CD8-positive, alpha-beta memory T cell (primary cell): ENCODE measurements at places on chromosomes 1 and 21. TPM values are rescaled to one million over a fixed set of nuclear protein-coding genes. Genes with fewer than 3 reads are reported as not detected.

DNA sequence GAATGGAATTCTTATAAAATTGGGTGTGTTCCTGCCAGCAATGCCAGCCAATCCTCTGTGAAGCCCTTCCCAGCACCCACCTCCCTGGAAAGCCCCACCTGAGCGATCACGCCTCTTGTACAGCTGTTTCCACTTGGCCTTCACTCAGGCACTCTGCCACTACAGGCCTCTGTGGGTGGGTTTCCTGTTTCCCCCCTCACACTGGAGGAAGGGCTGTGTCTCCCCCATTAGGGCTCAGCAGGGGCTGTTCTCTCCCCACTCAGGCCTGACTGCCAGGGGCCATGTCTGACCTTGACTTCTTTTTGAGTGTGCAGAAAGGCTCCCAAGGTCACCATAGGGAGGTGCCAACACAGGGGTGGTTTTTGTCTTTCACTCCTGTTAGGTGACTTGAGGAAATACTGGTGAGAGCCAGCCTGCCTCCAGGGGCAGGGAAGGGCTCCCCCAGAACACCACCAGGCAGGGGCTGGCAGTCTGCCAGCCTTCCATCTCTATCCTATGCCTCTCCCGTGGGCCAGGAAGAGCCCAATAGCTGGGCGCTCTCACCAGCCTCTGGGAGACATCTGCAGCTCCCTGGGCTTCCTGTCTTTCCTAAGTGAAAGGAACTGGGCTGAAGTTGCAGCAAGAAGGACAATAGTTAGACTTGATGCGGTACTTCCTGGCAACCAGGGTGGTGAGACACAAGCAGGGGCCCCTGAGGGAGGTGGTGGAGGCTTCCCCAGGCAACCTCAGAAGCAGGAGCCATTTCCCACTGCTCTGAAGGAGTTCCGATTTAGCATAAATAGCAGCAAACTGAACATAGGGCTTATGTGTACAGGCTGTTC lies 49.1 kb downstream of the ELK4 start:
- H3K36me3 ChIP-seq: no peaks in the 10 kb centered on the region
- no peak overlapping the region for H3K4me3 ChIP-seq
- no peak overlapping the region for H3K27ac ChIP-seq
- H3K4me1 ChIP-seq: no peaks in the 10 kb centered on the region

DNA sequence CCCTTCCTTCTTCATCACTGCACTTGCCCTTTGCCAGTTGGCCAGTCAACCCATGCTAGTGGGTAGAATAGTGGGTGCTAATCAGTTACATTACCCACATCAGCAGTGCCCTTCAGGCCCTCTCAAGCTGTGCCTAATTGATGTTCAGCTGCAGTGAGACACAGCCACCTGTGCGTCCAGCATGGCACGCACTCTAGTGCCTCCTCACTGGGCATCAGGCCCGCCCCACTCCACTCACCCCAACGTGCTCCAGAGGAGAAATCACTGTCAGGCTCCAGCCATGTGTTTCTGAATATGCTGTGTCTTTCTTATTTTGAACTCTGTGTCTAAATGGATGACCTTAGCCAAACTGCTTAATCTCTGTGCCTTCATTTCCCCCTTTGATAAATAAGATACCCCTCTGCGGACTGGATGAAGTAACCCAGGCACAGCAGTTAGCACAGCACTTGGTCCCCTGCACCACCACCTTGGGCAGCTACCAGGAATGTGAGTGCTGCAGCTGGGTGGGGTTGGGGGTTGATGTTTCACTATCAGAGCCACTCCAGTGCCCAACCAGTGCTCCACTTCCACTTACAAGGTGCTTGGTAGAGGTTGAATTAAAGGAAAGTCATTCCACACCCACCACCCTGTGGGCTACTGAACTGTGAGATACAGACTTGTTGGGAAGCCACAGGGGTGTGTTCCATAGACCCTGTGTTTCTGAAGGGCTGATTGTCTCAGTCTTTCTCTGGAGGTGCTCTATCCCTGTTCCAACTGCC lies 8.9 kb upstream of the ADORA3 start:
- no peak overlapping the region for H3K4me3 ChIP-seq
- H3K36me3 ChIP-seq: no peaks in the 10 kb centered on the region
- DNase-seq: no peak
- H3K4me1 ChIP-seq: peaks cover 70% of the 10 kb centered on the region
- no peak overlapping the region for H3K27ac ChIP-seq
- H3K27me3 ChIP-seq: no peaks in the 10 kb centered on the region

DNA sequence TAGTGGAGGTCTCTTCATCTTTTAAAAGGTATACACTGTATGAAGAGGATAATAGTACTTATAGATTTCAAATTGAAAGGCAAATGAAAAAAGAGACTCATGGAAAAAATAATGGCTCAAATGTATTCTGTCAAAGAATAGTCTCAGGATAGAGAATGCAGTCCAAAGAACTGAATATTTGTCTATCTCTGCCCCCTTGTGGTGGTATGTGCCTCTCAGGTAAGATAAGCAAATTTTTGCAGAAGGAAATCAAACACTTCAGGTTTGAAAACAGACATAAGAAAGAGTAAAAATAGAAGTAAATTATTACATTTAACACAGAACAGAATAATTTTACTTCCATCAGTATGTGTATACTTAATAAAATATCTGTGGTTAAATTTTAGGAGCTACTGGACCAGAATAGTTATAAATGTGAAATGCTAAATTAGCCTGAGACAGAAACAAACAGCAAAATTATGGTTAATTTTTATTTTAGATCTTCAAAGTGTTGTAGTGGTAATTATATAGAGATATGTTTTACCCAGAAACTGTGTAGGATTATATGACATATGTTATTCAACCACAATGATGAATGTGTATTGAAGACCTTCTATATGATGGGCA lies 164.4 kb upstream of the PALMD start:
- no peaks in the 10 kb centered on the region for H3K36me3 ChIP-seq
- H3K27ac ChIP-seq: no peak overlapping the region
- H3K4me3 ChIP-seq: no peak overlapping the region

GRCh38 chr1:11064942-11065341 lies 5.1 kb upstream of the SRM start:
- DNase-seq: no peak
- no peak overlapping the region for H3K27ac ChIP-seq
- no peak overlapping the region for H3K4me3 ChIP-seq

Gene C1orf141
- total RNA-seq: not detected

Gene CD58
- 29.9 TPM for total RNA-seq

DNA sequence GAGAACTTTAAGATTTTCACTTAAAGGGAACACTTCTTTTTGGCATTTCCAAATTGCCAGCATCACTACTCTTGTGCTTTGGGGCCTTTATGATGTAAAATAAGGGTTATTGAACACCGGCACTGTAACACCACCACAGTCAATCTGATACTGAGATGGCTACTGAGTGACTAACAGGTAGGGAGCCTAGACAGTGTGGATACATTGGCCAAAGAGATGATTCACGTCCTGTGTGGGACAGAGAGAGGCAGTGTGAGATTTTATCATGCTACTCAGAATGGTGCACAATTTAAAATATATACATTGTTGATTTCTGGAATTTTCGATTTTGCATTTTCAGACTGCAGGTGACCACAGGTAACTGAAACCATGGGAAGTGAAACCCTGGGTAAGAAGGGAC lies 261.6 kb downstream of the SPATA17 start:
- H3K4me1 ChIP-seq: no peaks in the 10 kb centered on the region
- no peak overlapping the region for H3K27ac ChIP-seq
- DNase-seq: no peak
- no peaks in the 10 kb centered on the region for H3K36me3 ChIP-seq

- no peak overlapping the region for H3K27ac ChIP-seq
- no peak overlapping the region for H3K4me3 ChIP-seq
- no peaks in the 10 kb centered on the region for H3K27me3 ChIP-seq
Measured at GRCh38 chr21:19475525-19475924, 1071.9 kb upstream of the TMPRSS15 start.

DNA sequence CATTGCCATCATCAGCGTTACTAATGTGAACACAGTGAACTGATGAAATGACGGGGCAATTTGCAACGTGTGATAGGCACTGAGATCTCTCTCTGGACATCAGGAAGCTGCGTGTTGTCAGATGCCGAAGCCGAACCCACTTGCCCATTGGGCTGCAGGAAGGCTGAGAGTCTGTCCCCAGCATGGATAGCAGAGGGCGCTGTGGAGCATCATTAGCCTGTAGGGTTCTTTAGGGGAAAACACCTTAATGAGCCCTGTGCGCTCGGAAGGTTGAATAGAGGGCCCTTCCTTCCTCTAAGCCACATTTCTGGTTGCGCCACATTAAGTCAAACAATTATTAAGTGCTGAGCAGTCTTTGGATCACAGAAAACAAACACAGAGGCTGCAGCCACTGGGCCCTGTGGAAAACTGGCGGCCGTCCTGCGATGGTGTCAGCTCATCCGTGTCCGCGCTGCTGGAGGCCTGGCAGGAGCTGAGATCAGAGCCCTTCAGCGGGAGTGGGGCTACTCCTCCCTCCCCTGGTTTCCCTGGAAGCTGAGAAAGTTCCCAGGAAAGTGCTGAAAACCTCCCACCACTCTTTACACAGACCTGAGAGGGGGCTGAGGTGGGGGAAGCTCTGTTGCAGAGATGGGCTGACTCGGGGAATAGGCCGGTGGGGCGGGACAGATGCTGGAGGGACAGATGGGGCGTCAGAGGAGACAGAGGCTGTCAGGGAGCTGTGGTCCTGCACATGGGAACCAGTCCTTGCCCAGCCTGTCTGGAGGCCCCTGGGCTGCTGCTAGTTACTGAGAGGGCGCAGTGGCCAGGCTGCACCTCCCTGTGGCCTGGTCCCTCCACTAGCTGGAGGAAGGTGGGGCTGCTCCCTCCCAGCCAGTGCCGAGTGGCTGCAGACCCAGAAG lies 12.7 kb downstream of the TFF2 start:
- no peak overlapping the region for H3K4me3 ChIP-seq
- H3K27me3 ChIP-seq: no peaks in the 10 kb centered on the region
- H3K4me1 ChIP-seq: peaks cover 10% of the 10 kb centered on the region
- no peaks in the 10 kb centered on the region for H3K36me3 ChIP-seq
- no peak overlapping the region for H3K27ac ChIP-seq

DNA sequence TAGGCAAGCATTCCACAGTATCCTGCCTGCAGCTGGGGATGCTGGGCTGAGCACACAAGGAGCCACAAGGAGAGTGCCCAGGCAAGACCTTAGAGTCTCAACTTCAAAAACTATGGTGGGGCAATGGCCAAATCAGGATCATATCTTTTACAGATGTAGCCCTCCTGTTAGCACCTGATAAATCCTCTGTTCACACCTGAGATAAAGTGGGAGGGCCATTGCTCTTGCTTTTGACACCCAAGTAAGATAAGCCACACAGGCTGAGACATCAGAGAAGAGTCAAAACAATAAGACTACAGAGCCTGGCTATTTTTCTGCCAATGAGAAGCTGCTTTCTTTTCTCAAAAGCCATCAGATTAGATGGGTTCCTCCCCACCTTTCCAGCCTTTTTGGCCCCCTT lies 148.9 kb downstream of the AJAP1 start:
- H3K4me3 ChIP-seq: no peak overlapping the region
- H3K27ac ChIP-seq: no peak overlapping the region
- no peaks in the 10 kb centered on the region for H3K36me3 ChIP-seq
- no peak for DNase-seq
- H3K27me3 ChIP-seq: no peaks in the 10 kb centered on the region
